Right renal pelvis (tissue), 4 donors: ENCODE measurements at places on chromosomes 7 and 10.
A peak's percentile ranks its signal among the peaks of the same experiment; 100 is the strongest.

DNA sequence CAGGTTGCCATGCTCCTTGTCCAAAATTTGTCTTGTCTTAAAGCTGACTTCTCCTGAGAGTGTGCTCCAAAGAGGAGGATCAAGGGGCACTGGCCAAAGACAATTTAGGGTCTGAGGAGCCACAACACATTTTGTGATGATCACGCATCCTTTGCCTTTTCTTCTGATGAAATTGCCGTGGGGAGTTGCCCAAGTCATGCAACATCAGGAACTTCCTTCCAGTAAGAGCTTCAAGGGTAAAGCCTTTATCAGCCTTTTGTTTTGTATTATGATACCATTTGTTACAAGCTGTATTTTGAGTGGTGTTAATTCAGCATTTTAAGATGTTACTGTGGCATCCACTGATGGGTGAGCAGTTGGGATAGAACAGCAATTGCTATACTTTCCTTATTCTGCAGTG, 131.2 kb upstream of the MKI67 start:
- no peak for DNase-seq

DNA sequence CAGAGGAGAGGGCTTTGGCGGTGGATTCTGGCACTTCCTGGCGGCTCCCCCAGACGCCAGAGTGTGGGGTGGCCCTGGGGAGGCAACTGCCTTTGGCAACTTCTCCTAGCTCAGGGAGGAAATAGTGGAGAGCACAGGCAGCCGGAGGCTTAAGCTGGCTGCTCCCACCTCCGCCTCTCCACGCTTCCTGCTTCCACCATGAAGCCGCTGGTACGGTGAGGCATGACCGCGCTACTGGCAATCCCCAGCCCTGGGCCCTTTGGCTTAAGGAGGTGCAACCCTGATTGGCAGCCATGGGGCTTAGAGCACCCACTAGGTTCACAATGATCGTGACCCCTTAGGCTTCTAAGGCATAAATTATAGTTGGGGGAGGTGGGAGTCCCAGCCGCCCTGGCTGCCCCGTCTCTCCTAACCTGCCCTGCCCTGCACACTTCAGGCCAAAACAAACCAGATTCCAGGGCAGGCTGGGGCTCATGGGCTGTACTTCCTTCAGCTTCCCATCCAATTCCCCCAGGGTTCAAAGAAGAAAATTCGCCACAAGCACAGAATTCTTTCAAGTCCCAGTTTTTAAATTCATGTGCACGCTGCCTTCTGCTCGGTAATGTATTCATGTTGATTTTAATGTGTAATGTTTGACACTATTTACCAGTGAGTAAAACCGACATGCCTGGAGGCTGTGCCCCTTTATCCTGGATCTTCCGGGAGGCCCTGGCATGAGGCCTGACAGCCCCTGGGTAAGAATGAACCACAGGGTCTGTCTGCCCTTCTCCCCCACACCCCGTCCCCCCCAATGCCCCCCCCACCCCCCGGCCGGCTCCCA, 90.7 kb upstream of the LRRC4 start:
- DNase-seq = no peak

DNA sequence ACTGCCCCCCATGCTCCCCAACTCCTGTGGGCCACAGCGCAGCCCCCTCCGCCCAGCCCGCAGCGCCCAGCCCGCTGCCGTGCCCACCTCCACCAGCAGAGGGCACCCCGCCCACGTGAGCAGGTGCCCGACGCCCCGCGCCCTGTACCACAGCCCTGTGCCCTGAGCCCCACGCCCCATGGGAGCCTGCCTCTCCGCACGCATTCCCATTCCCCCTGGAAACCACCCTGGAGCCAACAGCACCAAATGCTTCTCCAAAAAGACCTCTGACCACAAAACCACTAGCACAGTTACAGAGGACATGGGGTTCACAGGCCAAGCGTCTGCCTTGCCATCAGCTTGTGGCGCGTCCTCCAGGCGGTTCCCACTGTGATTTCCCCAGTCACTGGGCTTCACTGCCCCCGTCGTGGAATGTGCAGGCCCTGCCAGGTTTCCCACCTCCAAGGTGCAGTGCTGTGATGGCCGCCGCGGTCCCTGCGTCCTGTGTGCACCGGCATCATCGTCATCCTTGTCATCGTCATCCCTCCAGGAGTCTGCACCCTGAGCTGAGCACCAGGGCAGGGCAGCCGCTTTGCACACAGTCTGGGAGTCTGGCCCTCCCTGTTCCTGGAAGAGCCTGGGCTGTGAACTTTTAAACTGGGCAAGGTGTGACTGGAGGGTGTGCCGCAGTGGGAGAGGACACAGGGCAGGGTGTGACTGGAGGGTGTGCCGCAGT, 61.7 kb downstream of the PWWP2B start:
- no peak for DNase-seq

GRCh38 chr7:136056651-136057231, 79.6 kb upstream of the MTPN start:
- no peak for DNase-seq

DNA sequence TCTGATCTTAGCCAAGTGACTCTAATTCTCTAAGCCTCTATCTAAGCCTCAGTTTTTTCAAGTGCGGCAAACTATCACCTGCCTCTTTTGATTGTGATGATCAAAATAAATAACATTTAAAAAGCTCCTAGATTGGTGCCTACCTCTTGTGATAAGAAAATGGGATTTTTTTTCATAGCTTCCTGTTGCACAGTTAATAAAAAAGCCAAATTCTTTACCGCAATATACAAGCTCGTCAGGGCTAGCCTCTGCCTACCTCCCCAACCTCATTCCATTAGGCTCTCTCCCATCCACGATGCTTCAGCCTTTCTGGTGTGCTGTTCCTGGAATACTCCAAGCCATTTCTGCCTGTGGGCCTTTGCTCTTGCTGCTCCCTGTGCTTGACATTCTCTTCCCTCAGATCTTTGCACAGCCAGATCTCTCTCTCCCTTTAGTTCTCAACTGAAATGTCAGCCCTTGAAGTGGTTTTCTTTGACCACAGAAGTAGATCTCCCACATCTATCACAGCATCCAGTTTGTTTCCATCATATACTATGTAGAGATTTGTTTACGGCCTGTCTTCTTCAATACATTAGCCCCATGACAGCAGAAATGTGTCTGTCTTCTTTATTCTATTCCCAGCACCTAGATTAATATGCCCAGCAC, 48.8 kb downstream of the SFR1 start:
- no peak for DNase-seq

- no peak for DNase-seq
Measured at GRCh38 chr10:132222726-132223125, 36.0 kb downstream of the DPYSL4 start.

DNA sequence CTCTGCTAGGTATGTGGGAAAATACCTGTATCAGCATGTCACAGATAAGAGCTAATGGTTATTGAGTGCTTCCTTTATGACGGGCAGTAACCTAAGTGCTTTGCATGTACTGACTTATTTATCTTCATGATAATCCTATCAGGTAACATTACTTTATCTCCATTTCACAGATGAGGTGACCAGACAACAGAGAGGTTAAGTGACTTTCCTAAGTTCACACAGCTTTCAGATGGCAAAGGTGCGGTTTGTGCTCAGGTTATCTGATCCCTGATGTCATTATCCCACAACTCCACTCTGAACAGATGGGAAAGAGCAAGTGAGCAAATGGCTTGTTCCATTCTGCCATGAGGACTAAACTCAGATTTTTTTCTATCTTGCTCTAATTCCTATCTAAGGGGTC, 217.0 kb upstream of the PODXL start:
- DNase-seq = no peak

DNA sequence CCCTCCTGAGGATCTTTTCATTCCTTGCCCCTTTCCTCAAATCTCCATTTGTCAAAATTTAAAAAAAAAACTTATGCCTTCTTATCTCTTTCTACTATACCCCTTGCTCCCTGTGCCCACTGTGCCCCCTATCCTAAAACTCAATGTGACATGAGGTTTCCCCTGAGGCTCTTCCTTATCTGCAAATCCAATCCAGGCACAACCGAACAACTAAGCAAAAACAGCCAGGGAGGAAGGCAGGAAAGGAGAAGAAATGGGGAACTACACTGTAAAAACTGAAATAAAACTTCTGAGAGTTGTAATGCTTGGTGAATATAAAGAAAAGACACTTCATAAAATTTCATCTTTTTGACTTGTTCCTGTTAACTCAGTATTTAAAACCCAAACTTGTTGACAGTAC, 54.2 kb downstream of the CRPPA start:
- DNase-seq = no peak

GRCh38 chr7:80294346-80294745, 159.7 kb downstream of the GNAI1 start:
- no peak for DNase-seq

DNA sequence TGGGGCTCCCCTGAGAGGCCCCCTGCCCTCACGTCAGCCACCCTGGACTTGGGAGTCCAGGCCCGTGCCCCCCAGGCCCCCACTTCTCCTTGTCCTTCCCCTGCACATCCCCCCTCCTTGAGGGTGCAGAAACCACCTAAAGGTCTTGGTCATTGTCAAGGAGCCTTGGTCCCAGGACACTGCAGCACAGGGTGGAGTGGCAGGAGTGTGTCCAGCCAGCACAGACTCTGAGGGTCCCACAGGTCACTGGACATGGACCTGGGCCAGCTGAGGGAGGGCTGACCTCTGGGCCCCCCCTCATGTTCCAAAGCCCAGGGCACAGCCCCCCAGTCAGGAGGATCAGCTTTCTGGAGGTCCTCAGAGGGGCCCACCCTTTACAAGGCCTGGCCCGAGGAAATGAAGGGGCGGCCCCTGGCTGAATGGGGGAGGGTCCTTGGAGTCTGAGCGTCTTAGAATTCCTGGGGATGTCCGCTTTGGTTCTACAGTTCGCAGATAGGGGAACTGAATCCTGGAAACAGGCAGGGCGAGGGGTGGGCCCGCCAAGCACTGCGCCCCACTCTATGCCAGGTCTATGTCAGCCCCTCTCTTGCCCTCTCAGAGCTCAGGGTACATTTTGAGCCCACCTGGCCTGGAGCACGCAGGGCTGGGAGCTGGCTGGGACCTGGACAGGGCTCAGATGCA, 54.0 kb downstream of the PWWP2B start:
- no peak for DNase-seq

DNA sequence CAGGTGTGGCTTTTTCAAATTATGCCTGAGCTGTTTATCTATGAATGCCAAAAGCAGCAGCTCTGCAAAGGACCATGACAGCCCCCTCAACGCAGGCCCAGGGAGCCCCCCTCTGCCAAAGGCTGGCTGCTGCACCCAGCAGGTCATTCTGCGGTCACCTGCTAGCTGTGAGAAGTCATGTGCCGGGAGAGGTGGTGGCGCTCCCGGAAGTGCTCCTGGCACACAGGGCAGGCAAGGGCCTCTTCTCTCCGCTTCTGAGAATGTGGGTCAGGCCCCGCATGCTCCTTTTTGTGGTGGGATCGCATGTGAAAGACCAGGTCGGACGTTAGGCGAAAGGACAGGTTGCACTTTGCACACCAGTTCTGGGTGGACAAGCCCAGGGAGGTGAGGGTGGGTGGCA, 16.4 kb downstream of the ZNF488 start:
- DNase-seq = no peak

- DNase-seq = no peak
Measured at GRCh38 chr7:158094671-158095226, 492.9 kb downstream of the PTPRN2 start.

DNA sequence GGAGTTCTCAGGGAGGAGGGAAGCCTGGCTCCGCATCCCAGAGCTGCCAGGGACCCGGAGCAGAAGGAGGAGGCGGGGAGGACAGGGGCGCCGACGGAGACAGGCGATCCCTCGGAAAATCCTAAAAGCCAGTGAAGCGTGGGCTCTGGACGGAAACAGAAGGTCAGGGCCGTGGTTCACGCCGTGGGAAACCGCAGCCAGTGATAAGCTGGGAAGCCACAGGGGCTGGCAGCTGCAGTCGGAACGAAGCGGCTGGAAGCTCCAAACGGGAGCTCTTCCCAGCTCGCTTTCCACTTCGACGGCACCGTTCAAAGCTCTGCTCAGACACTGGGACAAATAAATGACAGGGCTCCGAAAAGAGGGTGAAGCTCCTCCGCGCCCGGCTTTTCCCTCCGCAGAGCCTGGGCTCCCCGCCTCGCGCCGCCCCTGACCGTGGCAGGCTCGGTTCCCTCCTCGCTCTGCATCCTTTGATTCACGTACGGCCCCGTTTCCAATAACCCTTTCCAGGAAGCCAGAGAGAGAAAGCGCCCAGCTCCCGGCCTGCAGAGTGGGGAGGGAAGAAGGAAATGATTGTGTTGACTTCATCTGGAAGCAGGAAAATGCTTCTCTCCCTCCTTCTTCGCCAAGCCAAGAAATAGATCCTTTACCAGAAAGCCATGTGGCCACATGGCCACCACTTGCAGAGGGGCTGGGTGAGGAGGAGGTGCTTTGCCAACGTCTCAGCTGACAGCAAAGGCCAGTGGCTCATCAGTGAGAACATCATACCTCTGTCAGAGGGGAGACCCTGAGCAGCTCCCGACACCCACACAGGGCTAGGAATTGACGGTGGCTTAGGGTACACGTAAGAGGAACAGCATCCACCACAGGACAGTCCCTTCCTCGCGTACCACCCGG, 57.4 kb downstream of the ADRB1 start:
- DNase-seq = peak; percentile 12

GRCh38 chr10:42999385-43000020, 77.4 kb upstream of the RET start:
- no peak for DNase-seq

- DNase-seq = no peak
Measured at GRCh38 chr7:154699417-154699816, 303.5 kb downstream of the PAXIP1 start.

- DNase-seq = no peak
Measured at GRCh38 chr10:52652431-52653262, 119.9 kb downstream of the MBL2 start.

DNA sequence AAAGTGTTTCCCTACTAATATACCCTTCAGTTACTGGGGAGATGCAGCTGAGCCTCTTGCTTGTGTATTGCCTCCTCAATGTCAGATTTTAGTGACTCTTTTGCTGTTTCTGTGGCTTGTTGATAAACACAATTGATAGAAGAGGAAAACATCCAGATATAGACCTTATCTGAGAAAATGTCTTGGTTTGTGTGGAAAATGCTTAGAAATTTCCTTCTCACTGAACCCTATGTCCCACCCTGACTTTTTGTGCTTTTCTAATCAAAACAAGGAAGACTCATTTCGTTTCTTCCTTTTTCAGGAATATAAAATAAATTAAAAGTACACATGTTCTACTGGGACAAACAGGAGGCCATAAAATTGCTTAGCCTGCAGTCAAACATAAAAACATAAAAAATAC, 257.5 kb downstream of the PHF14 start:
- no peak for DNase-seq
